ENCODE measurements at places on chromosomes 2 and 18.
A peak's percentile ranks its signal among the peaks of the same experiment; 100 is the strongest.

DNA sequence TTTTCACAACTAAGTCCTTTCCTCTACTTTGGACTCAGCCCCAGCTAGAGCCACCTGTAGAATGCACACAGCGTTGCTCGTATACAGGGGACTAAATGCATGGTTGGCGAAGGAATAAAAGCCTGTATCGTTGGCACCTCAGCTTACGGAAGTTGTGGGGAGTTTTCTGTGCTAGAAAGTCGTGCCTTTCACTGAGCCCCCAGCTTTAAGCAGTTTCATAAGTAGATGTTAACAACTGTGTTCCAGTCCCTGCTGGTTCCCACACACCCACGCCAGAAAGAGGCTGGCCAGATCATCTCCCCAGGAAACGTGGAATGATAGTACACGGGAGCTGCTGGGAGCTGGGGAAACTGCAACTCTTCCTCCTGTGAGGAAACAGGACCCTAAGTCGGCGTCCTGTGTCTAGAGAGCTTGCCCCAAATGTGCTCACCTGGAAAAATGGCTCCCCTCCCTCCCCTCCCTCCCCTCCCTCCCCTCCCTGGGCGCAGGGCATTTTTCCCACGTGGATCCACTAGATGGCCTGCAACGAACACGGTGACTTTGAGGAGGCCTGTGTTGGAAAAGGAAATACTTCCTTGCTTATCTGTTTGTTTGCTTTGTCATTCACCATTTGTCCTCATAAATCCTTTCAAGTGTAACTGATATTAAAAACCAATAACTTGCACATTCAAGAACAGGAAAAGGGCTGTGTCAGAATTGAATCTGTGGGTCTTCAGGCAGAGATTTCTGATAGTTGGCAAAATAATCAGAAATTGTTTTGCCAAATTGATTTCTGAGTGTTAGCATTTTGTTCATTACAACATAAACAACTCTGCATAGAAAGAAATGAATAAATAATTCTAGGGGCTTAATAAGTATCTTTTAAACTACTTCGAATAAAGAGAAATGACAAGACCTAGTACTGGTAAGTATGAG lies 43.9 kb upstream of the RFX8 start:
- peak; percentile 69 for DNase-seq

- peak; percentile 10 for DNase-seq
Measured at GRCh38 chr2:45750484-45750883, 99.0 kb downstream of the PRKCE start.

DNA sequence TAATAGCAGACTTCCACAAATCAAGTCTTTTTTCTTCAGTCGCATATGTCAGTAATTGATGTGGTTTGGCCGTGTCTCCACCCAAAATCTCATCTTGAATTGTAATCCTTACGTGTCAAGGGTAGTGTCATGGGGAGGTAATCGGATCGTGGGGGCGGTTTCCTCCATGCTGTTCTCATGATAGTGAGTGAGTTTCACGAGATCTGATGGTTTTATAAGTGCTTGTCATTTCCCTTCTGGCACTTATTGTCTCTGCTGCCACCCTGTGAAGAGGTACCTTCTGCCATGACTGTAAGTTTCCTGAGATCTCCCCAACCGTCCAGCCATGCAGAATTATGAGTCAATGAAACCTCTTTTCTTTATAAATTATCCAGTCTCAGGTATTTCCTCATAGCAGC lies 478.8 kb downstream of the PTPRM start:
- peak; percentile 10 for DNase-seq

DNA sequence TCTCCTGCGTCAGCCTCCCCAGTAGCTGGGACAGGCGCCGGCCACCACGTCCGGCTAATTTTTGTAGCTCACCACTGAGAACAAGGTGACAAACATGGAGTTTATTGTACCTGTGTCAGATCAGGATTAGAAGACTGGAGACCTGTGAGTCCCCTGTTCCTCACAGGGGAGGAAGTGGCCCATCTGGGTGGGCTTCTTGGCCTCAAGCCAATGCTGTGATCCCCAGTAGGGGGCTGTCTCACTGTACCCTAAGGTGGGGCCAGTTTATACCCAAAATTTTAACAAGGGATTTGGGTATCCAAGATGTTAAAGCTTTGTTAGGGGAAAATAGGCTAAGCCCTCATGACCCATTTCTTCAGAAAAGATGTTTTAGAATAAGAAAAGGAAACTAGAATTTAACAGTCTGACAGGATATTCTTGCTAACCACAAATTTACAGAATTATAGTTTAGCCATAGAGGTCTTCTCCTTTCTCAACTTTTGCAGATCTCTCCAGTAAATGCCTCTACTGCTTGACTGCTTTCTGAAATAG lies 16.3 kb downstream of the PCBP1 start:
- no peak for DNase-seq

DNA sequence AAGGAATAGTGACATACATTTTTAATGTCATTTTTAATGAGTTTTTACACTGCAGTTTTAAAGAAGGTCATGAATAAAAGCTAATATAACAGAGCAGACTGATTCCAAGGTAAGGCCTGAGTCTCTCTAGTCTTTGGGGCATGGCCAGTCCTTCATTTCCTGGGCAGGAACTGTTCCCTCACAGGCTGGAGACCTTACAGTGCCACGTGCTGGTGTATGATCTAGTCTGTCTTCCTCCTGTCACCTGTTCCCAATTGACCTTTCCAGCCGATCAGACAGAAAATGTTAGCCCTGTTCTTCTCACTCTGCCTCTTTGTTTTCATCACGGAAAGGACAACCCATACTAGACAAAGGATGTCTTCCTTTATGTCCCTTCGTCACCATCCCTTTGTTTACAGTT lies 33.6 kb downstream of the ZCCHC2 start:
- DNase-seq, result no peak

GRCh38 chr2:47905386-47906156 lies 727 bp downstream of the FBXO11 start:
- peak; percentile 67 for DNase-seq

DNA sequence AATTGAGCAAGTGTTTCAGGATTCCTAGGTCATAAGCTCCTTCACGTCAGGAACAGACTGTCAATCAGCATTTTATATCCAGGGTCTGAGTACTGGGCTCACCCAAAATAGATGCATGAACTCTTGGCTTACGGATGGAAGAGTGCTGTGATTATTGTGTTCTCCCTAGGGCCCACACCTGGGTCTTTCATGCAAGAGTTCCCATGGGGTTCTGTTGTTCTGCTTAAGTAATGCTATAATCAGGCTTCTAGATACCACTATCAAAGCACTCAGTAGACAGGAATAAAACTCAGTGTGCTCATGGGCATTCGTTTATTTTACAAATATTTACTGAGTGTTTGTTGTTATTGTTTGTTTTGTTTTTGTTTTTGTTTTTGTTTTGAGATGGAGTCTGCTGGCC lies 46.4 kb upstream of the PMAIP1 start:
- no peak for DNase-seq

- DNase-seq, result no peak
Measured at GRCh38 chr18:78875016-78875777, 104.4 kb upstream of the SALL3 start.

DNA sequence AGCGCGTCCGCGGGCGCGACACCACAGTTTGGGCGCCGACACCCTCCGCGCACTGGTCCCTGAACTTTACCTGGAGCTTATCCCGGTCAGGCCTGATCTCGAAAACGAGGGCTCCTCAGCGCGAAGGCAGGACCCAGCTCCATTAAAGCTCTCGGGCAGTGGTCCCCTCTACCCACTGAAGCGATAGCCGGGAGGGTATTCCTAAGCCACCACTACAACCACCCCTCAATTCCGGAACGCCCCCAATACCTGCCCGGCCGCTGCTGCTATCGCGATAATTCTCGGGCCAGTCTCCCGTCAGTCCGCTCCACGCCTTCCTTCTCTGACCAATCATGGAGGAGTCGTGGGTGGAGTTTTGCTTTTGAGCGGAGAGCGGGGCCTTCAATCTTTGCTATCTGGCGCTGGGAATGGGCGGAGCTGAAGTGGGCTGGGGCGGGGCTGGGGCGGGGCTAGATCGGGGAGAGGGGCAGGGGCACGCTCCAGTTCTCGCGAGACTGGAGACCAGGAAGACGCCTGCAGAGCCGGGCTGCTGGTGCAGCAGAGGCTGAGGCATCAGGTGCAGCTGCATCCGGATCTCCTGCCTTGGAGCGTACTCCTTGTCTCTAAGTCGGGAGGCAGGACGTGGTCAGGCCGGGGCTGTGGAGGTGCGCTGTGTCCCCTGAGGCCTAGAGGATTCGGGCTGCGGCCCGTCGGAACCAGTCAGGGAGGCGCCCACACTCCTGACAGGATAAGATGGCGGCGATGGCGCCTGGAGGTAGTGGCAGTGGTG lies at the start of the genes PIGN and RELCH:
PIGN (minus strand) TSS at position 283 of the 769 bp plus-strand sequence. CDS start 25,703 bp downstream, outside the sequence.
RELCH (plus strand) TSS at position 482 of the 769 bp plus-strand sequence; CDS start at position 733, 251 bp downstream.
- DNase-seq, result peak; percentile 99

DNA sequence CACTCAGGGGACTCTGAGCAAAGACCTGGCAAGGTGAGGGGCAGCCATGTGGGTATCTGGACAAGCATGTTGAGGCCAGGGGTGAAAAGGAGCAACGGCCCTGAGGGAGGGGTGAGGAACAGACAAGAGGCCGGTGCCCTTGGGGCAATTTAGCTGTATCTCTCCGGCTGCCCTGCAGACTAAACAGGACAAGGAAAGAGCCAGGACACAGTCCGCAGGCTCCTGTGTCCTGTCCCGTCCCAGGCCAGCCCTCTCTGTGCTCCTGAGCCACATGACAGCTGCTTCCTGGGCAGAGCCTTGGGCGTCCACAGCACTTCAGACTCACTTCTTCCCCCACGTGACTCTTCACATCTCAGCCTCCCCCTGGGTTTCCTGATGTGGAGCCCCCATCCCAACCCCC lies 206.1 kb downstream of the KLHL29 start:
- no peak for DNase-seq

DNA sequence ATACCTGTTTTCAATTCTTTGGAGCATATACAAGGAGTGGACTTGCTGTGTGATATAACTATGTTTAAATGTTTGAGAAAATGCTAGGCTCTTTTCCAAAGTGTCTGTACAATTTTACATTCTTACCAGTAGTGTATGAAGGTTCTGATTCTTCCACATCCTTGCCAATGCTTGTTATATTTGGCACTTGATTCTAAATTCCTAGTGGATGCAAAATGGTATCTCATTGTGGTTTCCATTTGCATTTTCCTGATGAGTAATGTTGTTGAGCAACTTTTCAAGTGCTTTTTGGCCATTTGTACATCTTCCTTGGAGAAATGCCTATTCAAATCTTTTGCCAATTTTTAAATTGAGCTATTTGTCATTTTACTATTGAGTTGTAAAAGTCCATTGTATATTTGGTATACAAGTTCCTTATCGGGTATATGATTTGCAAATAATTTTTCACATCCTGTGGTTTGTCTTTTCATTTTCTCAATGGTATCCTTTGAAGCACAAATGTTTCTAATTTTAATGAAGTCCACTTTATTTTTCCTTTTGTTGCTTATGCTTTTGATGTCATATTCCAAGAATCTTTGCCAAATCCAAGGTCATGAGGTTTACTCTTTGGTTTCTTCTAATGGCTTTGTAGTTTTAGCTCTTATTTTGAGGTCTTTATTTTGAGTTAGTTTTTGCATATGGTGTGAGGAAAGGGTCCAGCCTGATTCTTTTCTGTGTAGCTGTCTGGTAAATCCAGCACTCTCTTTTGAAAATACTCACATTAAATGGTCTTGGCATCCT lies 33.2 kb upstream of the CWC22 start:
- DNase-seq, result peak; percentile 62

DNA sequence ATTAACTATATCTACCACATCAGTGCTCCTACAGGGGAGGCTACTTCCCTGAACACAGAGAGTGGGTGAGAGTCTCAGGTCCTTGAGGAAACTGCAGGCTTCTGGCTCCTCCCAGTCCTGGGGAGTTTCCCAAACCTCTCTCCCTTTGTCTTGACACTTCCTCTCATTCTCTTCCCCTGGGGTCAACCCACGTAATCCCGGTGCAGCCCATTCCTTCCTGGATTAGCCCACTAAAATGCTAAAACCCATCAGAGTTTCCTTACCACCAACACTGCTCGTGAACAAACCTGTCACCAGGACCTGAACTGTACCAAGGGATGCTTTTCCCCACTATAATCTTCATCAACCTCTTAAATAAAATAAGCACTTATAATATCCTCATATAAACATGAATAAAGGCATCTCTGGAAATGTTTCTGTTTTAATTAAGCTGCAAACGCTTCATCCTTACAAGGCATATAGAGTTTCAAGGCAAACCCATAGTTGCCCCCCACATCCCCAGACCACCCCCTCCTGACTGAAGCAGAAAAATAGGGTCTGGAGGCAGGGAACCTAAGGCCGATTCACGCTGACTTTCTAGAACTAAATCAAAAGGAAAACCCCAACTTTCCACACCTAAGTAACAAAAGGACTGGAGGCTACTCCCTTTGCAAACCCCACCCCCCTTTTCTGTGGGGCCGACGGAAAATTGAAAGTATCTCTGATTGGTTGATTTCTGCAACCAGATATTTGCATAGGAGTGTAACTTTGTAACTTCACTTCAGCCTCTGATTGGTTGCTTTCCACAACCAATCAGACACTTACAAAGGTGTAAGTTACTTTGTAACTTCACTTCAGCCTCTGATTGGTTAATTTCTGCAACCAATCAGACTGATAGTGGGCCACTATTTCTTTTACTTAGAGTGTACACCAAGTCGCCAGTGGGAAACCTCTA lies 19.0 kb downstream of the TMSB10 start:
- peak; percentile 79 for DNase-seq

DNA sequence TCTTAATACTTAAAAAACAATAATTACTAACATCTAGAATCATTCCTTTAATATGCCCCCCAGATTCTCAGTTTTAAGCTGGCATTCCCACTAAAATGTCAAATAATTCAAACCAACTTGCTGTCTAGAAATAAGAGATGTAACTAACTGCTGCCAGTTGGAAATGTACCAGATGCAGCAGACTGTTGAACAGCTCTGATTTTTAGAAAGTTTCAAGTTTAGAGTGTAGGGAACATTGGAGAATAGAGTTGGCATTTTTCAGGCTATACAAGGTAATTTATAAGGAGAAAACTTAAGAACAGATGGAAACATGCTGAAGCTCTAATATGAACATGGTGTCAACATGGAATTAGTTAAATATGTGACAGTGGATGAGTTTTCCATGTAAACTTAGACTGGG lies 101.4 kb downstream of the PTRHD1 start:
- no peak for DNase-seq

DNA sequence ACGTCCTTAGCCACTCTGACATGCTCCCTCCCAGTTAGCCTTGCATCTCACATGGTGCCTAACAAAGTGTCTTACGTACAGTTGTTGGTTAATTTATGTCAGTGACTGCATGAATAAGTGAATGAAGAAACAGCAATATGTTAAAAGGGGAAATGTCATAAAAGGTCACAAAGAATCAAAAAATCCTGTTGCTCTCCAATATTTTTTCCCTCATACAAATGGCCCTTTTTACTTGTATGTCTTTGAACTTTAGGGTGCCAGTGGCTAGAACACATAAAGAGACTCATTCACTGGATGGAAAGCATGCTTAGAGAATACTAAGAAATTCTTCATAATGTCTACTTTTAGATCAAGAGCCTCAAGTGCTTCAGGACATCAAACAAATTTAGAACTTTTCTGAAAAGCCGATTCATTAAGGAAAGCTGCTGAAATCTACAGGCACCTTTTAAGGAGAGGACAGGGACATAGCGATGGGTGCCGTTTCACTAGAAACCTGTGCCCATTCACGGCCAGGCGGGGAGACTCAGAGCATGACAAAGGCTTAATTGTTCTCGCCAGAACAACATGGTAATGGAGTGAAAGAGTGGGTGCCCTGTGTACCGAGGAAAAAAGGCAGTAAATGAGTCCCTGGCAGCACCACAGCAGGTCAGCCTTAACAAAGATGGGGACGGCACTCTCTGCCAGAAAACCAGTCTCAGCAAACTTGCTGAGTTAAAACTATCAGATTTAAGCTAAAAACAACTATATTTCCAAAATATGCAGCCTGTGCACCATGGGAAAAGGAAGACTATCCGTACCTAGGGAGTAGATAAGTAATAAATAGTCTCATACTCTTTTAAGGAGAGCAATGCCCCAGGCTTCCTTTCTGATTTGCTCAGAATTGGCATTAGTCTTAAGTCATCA lies 71.6 kb upstream of the SPTBN1 start:
- no peak for DNase-seq

- no peak for DNase-seq
Measured at GRCh38 chr18:23986600-23987359, 27.8 kb upstream of the TTC39C start.

Data from epithelial cell of esophagus (primary cell).